Nucleus accumbens (tissue), 56 donors: ENCODE measurements at places on chromosomes 1 and 21.

- DNase-seq, result no peak
Observed at GRCh38 chr1:84538599-84538998, 32.2 kb upstream of the GNG5 start.

DNA sequence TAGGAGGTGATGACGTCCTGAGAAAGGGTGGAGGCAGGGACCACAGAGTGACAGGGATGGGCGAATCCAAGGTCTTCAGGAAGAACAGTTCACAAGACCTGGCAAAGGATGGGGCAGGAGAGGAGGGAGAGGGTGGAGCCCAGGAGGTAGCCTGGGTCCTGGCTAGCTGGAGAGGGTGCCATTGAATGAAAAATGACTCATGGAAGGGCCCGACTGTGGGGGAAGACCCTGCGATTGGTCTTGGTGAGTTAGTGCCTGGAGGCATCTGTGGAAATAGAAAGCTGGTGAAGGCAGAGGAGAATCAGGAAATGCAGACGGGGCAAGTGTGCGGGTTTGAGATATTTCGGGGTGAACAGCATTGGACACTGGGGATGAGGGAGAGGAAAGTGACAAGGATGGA lies 60.3 kb upstream of the SLC45A1 start:
- DNase-seq, result no peak

DNA sequence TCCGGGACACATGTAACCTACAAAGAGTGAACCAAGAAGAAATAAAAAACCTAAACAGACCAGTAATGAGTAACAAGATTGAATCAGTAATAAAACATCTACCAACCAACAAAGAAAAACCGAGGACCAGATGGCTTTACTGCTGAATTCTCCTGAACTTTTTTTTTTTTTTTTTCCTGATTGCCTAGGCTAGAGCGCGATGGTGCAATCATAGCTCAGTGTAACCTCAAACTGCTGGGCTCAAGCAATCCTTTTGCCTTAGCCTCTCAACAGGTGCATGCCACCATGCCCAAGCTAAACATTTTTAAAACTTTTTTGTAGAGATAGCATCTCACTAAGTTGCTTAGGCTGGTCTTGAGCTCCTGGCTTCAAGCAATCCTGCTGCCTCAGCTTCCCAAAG lies 11.2 kb upstream of the FGGY start:
- no peak for DNase-seq

DNA sequence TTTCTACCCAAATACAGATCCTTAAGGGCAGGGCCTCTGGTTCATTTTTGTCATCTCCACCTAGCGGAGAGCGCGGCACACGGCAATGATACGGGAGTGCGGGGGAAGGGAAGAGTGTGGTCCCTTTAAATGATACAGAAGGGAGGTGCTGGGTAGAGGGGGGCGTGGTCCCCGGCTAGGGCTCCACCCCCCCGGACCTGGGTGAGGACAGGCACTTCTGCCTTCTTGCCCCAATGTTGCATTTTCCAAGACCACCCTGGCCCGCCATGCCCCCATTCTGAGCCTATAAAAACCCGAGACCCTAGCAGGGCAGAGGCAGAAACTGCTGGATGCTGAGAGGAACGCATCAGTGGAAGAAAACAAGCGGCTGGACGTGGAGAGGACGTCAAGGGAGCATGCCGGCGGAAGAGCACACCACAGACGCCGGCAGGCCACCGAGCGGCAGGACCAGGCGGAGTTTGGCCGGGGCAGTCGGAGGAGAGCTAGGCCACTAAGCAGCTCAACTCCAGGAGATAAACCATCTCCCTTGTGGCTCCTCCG lies 30.0 kb downstream of the LRRC3 start:
- DNase-seq, result no peak

DNA sequence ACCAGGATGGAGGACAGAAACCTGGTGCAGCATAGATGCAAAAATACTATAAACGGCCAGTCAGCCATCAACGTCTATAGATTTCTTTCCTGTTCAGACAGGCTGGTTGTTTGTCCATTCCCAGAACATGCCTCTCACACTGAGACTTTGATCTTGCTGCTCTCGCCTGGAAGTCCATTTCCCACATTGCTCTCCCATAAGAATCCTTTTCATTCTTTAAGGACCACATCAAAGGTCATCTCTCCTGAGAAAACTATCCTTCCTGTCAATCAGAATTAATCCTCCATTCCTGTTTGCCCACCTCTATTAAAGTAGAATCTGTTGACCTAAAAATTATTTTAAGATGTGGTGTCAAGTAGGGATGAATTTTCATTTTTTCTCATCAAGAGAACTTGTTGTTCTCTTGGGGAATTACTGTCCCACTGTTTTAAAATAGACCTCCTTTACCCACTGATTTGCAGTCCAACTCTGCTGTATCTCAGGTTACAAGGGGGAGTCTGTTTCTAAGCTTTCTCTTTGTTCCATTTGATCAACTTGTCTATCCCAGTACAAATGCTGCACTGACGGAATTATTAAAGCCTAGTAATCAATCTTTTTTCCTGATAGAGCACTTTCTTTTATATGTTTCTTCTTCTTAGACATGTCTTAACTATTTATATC lies 172.7 kb downstream of the PATJ start:
- no peak for DNase-seq

DNA sequence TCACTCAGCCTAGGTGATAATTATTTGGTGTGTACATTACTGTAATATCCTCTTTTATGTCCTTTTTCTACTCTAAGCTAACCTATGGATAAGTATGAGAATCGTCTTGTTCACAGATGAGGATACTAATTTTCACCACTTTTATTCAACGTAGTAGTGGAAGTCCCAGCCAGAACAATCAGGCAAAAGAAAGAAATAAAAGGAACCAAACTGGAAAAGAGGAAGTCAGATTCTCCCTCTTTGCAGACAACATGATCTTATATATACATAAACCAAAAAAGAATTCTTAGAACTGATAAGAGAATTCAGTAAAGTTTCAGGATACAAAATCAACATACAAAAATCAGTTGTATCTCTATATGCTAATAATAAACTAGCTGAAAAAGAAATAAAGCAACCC lies 12.6 kb upstream of the RGL1 start:
- no peak for DNase-seq

- DNase-seq, result no peak
Observed at GRCh38 chr1:37878071-37878470, 18.7 kb upstream of the MTF1 start.

DNA sequence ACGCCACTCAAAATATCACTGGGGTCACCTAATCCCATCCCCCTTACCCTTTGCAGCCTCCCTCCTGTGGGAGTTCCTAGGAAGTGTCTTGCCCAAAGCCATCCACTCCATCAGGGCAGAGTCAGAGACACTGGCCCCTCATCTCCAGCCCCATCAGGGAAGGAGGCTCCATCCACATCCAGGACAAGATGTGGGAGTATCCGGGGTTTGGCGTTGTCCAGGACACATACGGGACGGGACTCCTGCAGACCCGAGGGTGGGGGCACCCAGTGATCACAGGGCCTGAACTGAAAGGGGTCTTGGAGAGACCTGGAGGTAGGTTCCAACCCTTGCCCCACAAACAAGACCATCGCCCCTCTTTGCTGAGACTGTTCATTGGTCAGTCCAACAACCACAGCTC lies 348.2 kb downstream of the MATN1 start:
- no peak for DNase-seq

GRCh38 chr1:18805925-18806849 lies 53.3 kb downstream of the TAS1R2 start:
- no peak for DNase-seq

- DNase-seq, result no peak
Observed at GRCh38 chr1:23810818-23811540, 10.4 kb upstream of the GALE start.

GRCh38 chr21:34669149-34669879 lies 520 bp downstream of the CLIC6 start:
- no peak for DNase-seq

DNA sequence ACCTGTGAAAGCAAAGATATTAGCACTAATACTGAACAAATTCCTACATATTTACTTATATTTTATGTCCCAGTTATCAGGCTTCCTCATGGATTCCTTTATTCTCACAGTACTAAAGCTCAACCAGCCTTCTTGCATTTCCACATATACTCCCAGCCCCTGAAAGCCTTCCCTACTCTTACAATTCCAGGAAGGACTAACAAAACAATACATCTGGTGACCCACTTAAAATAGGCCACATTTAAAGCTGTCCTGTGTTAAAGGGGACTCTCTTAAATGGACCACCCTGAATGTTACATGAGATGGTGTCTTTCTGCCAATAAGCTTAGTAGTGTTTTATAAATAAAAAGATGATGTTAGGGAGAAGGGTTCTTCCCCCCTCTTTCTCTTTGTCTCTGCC lies 54.4 kb downstream of the NTMT2 start:
- DNase-seq, result no peak

GRCh38 chr1:88318740-88319139 lies 365.3 kb upstream of the PKN2 start:
- DNase-seq, result no peak

- no peak for DNase-seq
Observed at GRCh38 chr1:192530254-192530653, 45.3 kb upstream of the RGS1 start.

DNA sequence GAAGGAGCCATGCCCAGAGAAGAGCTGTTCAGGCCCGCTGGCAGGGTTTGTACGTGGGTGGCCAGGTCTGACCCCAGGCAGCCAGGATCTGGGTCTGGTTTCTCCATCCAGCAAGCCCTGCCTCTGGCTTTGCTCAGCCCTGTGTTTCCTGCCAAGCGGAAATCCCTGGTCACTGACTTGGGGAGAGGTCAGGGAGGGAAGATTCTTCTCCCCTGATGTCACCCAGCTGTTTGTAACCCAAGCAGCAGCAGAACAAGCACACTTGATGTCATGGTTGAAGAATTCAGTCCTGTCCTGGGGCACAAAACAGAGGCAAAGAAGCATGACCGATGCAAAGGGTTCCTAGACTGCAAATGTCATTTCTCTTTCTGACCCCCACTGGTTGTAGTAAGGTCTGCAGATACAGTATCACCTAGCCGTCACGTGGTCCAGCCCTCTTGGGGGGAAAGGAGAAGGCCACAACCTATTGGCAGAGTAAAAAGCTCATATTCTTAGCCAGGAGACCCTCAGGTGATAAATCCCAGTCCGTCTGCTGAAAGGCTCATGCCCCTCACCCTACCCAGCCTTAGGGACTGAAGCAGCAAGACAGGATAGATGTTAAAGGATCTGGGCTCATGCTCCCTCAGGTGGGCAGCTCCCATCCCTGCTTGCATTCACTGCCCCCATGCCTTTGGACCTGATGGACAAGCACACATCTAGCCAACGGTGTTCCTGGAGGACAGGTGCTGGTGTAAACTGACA lies 120.9 kb downstream of the SYT2 start:
- no peak for DNase-seq

- DNase-seq, result no peak
Observed at GRCh38 chr1:42753070-42753469, 13.0 kb upstream of the CLDN19 start.

- no peak for DNase-seq
Observed at GRCh38 chr1:211333906-211334305, 7.3 kb downstream of the TRAF5 start.

DNA sequence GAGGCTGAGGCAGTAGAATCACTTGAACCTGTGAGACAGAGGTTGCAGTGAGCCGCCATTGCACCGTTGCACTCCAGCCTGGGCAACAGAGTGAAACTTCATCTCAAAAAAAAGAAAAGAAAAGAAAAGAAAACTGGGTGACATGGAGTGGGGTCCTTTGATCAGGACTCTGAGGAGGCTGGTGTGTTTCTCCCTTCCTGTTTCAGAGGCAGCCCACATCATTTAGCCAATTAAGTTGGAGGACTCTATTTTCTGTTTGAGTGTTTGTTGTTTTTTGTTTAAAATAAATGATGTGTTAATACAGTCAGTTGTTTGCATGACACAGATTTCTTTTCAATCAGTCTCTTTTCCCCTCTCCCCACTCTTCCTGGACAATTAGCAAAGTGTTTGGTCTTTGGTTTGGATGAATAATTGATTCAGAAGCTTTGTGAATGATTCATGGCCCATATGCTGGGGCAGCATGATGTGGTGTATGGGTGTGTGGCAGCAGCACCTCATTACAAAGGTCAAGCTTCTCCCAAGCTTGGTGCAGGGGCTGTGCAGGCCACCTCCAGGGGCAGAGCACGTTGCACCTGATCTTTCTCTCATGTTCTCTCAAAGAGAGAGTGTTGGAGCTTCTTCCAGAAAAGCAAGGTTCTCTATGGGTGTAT lies 48.8 kb downstream of the CACNA1E start:
- no peak for DNase-seq

- no peak for DNase-seq
Observed at GRCh38 chr1:54577612-54578011, 29.6 kb downstream of the ACOT11 start.

DNA sequence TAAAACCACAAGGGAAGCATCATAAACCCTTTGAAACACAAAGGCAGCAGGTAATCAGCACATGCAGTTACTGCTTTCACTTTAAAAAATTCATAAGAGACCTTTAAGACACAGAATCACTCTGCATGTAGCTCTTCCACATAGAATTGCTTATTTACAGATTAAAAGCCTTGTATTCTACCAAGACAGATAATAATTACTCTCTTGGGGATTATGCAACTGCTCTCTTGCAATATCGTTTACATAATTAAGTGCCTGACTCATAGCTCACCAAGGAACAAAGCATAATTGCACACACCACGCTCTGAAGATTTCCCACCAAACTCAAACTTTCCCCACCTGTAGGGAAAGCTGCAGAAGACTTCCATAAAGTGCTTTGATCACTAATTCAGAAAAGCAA lies 87.9 kb downstream of the VAV3 start:
- DNase-seq, result no peak

GRCh38 chr1:229305392-229305791 lies 34.5 kb downstream of the RAB4A start:
- no peak for DNase-seq

DNA sequence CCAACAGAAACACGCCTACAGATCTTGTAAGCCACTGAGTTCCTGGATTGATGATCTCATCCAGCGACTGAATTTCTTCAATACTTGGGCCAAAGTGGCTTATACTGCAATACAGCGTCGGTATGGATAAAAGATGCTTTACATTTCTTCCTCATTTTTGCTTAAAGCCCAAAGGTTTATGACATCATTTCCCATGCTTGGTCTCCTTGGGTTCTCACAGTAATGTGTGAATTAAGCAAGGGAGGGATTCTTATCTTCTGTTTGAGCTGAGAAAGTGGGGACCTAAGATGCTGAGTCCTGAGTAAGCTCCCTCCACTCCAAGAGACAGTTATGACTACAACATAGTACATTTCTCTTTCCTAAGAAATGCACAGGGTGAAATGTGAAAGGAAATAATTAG lies 39.5 kb downstream of the LBR start:
- no peak for DNase-seq
